AG09309 (cell line): ENCODE measurements at places on chromosomes 1 and 21.

GRCh38 chr1:39981945-39982344 is 27.0 kb downstream of the MFSD2A start:
- peak; percentile 52 for DNase-seq

DNA sequence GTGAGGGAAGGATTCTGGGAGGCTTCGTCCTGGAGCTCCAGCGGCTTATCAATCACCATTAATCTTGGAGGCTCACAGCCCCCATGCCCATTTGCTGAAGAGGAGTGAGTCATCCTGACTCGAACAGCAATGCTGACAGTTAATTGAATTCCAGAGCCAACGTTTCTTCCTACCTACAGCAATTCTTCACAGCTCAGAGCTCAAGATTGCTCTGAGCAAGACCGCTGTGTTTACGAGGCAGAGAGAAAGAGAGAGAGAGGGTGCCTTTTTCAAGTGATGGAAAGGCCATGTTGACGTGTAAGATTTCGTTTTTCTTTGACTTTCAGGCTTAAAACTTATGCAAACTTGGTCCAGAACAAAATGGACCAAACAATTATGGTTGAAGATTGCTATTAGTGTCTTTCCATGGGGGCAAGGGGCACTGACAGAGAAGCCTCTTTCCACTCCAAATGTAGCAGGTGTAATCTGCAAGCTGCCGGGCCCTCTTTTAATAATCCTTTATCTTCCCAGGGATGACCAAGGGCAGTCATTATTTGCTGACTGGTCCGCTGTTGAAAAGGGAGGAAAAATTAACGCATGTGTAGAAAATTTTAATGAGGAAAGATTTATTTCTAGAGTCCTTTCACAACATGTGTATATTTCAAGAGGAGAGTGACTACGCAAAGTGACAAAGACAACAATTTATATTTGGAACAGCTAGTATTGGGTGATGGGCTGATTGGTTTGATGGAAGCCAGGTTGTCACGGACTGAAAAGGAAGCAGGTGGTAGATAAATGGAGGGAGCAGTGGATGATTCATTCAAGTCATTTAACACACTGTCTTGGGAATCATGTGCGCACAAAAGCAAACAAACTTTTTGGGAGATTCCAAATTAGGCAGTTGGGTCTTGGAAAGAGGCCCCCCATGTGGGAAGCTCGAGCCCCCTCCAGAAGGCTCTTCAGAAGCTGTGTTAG is 136.1 kb upstream of the IRF2BP2 start:
- DNase-seq, result no peak

GRCh38 chr1:11788549-11789053 is 17.2 kb downstream of the MTHFR start:
- DNase-seq, result no peak

GRCh38 chr1:172185211-172185610 is 235.3 kb upstream of the C1orf105 start:
- no peak for DNase-seq

GRCh38 chr1:26404641-26405040 is 6.0 kb upstream of the LIN28A start:
- no peak for DNase-seq

DNA sequence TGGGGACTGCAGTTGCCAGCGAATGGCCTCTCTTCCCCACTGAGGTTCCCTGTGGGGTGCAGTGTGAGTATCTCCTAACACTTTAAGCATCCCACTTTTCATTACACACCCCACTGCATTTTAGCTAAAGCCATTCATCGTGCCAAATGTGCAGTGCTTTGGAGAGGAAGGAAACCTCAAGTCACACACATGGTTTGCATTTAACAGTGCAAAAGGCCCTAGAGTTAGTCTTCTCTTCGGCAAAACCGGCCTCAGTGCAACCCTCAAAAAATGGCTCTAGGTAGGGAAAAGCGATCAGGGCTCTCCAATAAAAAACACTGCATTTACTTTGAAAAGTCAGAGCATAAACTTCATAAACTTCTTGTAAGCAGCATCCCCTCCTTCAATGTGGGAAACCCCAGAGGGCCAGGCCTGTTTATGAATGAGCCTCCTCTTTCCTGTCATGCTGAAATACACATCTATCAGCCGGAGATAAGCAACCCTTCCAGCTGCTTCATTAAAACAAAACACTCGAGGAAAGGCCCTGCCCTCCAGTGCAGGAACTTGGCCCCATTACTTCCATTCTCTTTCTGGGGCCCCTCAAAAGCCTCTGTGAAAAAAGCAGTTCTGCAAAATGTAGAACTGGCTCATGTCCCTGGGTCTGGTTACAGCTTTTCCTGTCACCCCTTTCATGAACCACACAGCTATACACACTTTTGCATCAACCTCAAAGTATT is 184.0 kb downstream of the CDC7 start:
- no peak for DNase-seq

- DNase-seq, result no peak
Observed at GRCh38 chr1:183872403-183872802, 67.5 kb downstream of the RGL1 start.

DNA sequence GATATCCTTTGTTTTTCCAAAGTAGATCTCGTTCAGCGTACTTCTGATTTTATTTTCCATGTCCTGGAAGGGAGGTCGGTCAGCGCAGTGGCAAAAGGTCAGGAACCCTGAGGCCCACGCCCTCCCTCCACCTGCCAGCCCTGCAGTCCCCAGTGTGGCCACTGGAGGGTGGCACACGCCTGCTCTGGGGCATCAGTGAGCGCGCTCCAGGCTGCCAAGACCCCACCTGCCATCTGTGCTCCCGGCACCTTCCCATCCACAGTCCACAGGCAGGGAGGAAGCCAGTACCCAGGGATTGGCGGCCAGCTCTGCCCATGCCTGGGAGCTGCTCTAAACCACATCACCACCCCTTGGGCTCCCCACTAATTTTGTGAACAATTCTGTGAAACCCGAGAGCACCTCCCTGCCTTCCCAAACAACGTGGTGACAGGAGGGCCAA is 32.3 kb downstream of the SLC66A1 start:
- no peak for DNase-seq

DNA sequence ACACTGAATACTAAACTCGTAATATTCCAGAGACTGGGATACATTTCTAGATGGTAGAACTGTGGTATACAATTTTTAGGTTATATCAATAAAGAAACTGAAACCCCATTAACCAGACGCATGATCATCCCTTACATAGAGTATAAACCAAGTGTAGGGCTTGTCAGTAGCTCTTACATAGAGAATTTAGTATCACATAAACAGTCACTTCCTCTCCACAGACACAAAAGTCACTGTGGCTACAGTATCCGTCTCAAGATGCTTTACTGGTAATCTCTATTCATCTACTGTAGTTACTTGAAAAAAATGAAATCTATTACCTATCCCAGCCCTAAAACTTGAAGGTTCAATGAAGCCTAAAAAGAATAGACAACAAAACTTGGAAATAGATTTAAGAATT is 252.3 kb upstream of the TMPRSS15 start:
- no peak for DNase-seq

DNA sequence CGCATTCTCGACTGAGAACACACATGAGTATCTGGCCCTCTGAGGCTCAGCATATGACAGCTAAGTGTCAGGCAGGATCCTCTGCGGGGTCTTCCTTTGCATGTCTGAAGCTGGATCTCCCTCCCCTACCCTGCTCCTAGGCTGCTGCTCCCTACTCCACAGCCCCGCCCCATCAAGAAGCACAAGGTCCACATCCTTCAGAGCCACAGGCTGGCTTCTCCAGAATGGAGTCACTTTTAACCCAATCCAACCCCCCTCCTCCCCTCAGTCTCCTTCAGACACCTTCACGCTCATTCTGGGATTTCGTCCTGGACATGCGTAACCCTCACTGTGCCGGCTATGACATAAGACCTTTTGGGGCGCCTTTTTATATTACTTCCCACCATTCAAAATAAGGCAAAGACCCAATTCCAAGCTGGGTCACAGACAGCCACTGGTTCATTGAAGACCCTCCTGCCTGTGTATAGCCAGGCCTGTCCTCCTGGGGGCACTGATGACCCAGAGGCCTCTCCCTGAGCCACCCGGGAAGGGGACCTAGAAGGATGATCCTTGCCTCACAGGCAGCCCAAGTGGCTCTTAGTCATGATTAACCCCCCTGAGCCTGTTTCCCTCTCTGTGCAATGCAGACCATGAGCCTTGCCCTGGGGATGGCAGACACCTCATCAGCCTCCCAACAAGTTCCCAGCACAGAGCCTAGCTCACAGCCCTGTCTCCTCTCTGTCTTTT is 4.7 kb downstream of the ADGRB2 start:
- DNase-seq, result no peak

- no peak for DNase-seq
Observed at GRCh38 chr1:207058252-207058651, 5.2 kb downstream of the PFKFB2 start.

DNA sequence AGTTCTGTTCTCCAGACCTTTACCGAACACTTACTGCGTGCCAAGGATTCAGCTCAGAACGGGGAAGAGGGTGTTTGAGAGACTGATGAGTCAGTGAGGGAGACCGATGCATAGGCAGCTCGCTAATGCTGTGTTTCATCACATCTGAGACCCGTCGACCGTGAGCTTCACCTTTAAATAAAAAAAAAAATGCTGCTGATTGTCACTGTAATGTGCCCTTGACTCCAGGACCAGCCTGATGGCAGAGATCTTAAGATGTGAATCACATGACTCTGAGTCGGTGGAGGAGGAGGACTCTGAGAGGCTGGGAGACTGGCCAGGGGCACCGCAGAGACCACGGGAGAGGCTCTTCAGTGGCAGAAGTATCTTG is 28.8 kb downstream of the SPSB1 start:
- DNase-seq, result peak; percentile 38

GRCh38 chr1:22824466-22824865 is 113.8 kb downstream of the EPHB2 start:
- DNase-seq, result no peak

- DNase-seq, result no peak
Observed at GRCh38 chr1:89394851-89395250, 31.0 kb downstream of the GBP6 start.

GRCh38 chr1:116321766-116322175 is 51.3 kb upstream of the ATP1A1 start:
- DNase-seq, result no peak

DNA sequence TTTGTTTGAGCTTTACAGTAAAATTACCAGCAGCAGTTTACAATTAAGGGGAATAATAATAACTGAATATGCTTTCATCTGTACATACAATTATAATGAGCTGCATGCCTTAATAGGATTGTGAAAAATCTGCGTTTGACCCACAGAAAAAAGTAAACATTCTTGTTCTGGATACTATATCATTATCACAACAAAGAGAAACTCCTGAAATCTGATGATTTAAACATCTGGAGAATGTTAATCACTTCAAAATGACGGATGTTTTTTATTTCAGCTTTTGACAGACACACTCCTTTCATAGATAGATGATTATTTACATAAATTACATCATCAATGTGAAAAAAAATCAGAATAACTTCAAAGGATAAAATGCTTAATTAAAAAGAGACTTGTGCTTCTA is 58.5 kb downstream of the TYW3 start:
- no peak for DNase-seq

DNA sequence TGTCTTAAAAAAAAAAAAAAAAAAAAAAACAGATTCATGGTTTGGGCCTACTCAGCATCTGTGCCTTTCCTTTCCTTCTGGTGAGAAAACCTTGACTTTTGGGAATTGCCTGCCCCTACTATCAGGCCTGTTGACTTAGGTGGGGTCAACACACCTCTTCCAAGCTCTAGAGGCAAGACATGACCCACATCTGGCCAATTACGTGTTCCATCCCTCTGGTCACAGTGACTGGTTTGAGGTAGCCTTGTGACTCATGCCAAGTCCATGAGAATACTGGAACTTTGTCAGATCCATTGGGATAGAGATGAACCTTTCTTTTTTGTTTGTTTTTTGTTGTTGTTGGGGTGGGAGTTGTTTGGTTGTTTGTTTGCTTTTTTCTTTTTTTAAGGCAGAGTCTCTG is 37.3 kb upstream of the KHDRBS1 start:
- no peak for DNase-seq

- no peak for DNase-seq
Observed at GRCh38 chr1:236673289-236673919, 12.9 kb upstream of the ACTN2 start.
